ENCODE measurements at places on chromosomes 6 and 20.

- no peak for DNase-seq
These were observed 2.4 kb upstream of the DBNDD2 start for GRCh38 chr20:45405571-45406259.

DNA sequence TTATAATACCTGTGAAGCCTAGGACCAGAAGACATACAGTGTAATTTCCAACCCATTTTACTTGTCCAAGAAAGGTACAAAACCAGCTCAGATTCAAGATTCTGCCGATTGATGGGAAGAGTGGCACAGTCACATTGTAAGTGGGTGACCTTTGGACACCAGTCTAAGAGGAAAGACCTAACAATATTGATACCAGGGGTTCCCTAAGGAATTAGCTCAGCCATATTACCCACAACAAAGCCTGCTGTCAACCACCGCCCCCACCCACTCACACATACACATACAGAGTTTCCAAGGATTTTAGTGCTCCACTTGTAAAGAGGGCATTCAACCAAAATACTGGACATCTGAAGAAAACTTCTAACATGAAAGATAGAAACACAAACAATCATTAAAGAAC, 27.9 kb upstream of the TMEM181 start:
- no peak for DNase-seq

GRCh38 chr20:10109641-10110040, 74.9 kb downstream of the ANKEF1 start:
- no peak for DNase-seq

GRCh38 chr6:159720708-159721107, 6.6 kb upstream of the WTAP start:
- peak; percentile 40 for DNase-seq

GRCh38 chr6:135358251-135358821, 139.2 kb downstream of the AHI1 start:
- DNase-seq = peak; percentile 97

- DNase-seq = no peak
These were observed 906 bp upstream of the FOXP4 start for GRCh38 chr6:41545247-41545702.

DNA sequence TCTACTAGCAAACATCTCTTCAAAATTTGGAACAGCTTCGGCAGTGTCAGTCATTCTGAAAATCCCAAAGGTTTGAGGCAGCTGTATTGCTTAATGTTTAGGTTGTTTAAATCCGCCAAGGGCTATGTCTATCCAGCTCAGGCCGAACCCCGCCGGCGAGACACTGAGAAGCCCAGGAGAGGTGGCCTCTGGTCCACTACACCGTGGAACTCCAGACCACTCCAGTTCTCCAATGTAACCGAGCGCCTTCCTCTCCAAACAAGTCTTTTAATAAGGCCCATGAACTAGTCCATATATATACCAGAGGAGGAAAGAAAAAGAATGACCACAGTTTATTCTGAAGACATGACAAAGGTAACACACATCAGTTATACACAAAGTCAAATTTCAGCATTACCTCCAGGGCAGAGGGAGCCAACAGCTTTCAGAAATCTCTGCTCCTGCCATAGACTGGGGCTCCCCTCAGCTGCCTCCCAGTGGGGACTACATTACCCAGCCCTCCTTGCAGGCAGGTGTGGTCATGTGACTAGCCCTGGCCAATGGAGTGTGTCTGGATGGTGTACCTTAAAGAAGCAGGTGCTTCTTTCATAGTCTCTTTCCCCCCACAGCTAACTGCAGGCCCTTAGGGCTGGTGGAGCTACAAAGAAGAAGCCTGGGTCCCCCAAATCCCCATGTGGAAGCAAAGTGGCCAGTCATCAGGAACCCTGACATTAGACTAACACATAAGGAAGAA, at the start of gene RAMACL:
Gene RAMACL (minus strand): TSS at position 255 of the 733 bp plus-strand sequence. CDS start 201 bp downstream, at position 54.
- DNase-seq = no peak

GRCh38 chr6:156098839-156099238, 643.2 kb upstream of the NOX3 start:
- no peak for DNase-seq

DNA sequence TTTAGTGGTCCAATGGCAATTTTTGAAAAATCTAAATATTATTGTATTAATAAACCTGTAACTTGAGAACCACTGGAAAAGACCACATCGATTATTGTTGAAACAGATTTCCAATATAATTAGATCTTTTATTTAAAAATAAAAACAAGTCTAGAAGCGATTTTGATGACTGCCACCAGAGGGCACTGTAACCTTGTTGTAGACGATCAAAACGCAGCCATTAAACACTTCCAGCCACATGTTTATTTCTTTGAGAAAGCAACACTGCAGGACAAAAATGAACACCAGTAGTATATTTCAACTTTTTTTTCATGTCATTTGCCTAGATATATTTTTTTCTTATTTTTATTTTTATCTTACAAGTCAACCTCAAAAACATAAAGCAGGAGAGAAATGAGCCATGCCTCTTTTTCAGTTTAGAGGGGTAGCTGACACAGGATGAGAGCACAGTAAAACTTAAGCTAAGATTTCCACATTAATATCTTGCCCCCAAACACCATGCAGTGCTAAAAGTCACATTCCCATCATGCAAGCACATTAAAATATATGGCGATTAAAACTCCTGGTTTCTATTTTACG, 115.4 kb downstream of the OPRM1 start:
- peak; percentile 80 for DNase-seq

DNA sequence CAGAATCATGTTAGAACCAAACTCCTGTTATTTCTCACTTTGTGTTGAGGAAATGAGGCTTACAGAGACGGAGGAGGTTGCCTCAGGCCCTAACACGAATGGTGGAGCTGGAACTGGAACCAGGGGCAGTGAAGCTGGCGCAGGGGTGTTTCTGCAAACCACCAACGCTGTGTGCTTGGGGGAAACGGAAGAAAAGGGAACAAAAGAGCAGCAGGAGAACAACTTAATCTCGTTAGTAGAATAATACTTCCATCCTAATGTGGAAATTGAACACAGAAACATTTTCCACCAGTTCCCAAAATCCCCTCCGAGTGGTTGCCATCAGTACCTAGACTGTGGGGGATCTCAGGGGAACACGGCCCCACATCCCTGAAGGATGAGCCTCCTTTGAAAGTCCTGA, 103.4 kb upstream of the FRMD1 start:
- DNase-seq = no peak

DNA sequence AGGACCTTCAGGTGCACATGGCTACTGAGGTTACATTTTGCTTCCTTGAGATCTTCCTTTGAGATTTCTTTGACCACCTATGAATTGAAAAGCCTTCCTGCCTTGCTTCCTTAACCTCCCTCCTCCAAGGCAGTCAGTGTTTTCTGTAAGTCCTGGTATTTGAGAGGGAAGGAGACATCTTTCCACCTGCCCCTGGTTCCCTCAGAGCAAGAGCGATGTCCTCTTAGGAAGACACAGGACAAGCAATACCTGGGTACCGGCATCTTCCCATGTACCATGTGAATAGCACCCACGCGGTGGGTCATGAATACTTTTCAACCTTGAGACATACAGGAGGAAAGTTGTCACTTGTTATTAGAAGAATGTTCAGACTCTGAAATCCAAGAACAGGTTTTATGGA, 37.1 kb downstream of the GINS1 start:
- no peak for DNase-seq

DNA sequence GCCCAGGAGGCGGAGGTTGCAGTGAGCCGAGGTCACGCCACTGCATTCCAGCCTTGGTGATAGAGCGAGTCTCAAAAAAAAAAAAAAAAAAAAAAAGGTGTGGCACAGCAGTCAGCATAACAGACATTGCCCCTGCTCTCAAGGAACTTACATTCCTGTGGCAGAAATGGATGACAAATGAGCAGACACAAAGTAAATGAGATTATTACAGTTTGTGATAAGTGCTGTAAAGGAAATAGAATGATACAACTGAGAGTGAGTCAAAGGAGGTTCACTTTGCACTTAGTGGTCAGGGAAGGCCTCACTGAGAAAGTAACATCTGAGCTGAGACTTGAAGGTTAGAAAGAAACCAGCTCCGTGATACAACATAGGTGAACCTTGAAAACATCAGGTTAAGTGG, 36.4 kb downstream of the CEP250 start:
- DNase-seq = no peak

GRCh38 chr6:72324591-72324990, 297.3 kb upstream of the KCNQ5 start:
- DNase-seq = peak; percentile 4

DNA sequence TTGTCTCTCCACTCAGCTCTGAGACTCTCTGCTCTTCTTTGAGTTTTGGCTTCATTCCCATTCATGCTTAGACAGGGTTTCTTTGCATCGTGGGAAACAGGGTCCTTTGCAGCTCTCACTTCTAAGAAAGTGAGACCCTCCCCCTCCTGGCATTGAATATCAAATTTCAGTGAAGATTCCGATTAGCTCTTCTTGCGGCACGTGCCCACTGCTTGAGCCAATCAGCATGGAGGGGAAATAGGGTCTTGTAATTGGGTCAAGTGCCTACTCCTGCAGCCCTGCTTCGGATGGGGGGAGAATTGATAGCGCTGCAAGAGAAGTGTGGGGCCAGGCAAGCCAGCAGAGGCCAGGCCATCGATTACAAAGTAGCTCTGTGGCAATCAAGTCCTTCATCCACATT, 69.6 kb downstream of the TFAP2C start:
- no peak for DNase-seq

DNA sequence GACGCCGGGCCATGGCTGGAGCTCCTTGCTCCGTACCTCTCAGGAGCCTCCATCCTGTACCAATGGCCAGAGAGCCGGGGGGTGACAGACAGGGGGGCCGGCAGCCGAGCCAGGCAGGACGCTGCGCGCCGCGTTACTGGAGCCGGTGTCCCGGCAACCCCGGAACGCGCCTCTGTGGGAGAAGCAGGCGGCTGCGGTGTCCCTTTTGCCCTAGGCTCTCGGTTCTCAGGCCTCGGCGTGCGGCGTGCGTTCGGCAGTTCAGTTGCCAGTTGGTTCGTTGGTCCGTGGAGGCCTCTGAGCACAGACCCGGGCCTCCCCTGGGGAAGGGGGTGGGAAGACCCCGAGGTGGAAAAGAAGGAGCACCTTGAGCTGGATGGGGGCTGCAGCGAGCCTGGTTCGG, at the start of gene SPATS1:
Gene SPATS1 (plus strand): TSS at position 162 of the 400 bp plus-strand sequence. CDS start 446 bp downstream, outside the sequence.
- DNase-seq = no peak

GRCh38 chr6:21987501-21987957, 309.3 kb downstream of the PRL start:
- DNase-seq = peak; percentile 90

DNA sequence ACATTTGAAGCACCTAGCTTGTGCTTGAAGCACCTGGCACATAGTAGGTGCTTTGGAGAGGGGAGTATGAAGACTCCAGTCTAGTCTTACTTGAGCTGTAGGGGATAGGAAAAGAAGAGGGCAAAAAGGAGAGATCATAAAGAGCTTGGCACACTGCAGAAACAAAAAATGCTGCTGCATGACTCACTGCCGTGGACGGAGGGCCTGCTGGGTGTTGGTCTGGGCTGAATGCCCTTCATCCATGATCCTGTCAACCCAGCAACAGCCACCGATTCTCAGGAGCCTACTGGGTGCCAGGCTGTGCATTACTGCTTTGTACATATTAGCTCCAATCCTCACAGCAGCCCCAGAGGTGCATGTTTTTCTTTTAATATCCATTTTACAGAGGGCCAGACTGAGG, 6.0 kb downstream of the PDYN start:
- peak; percentile 19 for DNase-seq

GRCh38 chr20:18847226-18847755, 33.7 kb downstream of the SCP2D1 start:
- no peak for DNase-seq

- DNase-seq = no peak
These were observed 15.0 kb downstream of the GRM4 start for GRCh38 chr6:34130862-34131261.

DNA sequence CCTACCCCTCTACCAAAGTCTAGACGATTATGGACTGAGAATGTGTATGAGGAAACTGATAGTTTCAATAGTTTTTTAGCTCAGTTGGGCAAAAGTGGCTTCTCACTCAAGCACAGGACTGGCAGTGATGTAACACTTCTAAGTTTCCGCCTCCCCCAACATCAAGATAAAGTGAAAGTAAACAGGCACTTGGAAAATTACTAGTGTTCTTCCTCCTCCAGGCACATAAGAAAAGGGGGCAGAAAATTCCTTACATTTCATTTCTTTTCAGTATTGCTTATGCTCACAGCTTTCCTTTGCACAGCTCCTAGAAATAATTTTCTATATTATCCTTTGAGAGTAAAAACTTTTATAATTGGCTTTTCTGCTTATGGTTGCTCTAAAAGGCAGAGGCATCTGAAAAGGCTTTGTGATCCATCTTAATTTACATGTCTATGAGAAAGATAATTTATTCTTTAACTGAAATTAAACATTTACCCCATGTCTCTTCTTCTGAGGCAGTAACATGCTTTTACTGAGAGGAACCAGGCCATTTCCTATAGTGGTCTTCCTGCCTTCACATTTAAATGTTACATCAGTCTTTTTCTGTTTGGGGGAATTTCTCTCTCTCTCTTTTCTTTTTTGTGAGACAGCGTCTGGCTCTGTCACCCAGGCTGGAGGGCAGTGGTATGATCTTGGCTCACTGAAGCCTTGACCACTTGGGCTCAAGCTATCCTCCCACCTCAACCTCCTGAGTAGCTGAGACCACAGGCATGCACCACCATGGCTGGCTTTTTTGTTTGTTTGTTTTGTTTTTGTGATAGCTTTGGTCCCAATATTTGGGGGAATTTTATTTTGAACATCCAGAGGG, 65.0 kb upstream of the EEF1A1 start:
- DNase-seq = peak; percentile 80

- DNase-seq = peak; percentile 40
These were observed 20.6 kb upstream of the ARHGAP18 start for GRCh38 chr6:129730477-129731165.

DNA sequence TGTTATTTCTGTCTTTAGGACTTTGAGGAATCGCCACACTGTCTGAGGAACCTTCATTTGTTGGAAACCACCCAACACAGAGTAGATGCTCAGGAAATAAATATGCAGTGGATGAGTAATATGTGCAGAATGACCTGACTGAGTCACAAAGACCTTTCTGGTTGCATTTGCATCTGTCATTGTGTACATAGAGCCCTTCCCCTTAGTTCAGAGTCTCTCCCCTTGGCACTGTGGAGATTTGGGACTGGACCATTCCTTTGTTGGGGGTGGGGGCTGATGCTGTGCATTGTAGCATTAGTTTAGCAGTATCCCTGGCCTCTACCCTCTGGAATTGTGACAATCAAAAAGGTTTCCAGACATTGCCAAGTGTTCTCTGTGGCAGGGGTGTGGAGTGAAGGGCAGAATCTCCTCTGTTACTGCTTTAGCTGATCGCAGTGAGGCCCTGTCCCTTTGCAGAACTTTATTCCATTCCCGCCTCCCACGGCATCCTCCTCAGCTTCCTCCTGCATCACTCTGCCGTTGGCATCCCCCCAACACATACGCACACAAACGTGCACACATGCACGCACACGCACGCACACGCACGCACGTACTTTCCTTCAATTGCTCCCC, 64.5 kb downstream of the EYA2 start:
- peak; percentile 98 for DNase-seq

Data from fibroblast of mammary gland (primary cell).